CD4-positive, alpha-beta T cell treated with Interleukin-17A for 4 hours (primary cell): ENCODE measurements at places on chromosomes 2 and 18.

DNA sequence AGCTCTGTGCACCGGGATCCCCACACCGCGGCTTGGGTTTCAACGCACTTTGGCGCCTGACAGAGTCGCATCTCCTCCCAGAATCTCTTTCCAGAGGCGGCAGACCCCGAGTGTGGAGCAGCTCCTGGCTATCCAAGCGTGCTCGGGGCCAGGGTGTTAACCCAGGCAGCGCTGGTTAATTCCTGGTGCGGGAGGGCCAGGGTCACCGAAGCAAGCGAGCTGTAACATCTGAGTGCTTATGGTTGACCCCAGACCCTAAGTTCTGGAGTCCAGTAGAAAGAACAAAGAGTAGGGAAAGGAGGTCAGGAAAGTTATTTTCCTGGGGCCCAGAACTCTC lies 566 bp upstream of the OSR1 start:
- no peak for DNase-seq

DNA sequence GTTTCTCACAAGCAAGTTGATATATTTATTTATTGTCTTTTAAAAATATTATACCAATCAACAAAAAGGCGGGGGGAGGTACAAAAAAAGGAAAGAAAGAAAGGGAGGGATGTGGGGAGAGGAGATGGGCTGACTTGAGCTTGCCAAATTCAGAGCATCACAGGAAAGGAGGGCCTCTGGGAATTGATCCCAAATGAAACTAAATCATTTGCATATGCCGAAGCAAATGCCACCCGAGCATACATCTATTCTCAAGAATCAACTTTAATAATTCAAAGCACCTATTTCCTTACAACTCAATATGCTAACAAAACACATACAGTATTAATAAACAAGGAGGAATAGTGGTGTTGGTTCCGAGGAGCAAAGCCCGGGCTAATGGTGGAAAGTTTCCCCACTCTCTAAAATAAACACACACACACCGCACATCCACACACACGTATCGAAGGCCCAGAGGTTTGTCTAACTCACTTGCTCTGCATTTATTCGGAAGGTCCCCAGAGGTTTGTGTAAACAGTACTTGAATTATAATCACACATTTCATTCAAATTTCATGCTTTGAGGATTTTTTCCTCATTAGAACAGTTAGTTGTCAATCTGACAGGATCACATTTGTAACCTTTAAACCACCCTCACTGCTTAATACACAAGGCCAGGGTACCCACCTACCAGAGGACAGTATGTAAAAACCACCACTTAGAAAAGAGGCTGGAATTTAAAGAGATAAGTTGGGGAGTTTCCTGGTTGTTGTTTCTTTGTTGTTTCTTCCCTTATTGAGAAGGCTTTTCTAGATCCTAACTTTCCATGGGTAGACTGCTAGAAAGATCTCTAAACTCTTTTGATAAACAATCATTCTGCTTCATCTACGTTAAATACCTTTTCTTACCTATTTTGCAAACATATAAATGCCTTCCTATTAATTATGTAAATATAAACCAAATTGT lies 264.7 kb downstream of the TCF4 start:
- DNase-seq = no peak

DNA sequence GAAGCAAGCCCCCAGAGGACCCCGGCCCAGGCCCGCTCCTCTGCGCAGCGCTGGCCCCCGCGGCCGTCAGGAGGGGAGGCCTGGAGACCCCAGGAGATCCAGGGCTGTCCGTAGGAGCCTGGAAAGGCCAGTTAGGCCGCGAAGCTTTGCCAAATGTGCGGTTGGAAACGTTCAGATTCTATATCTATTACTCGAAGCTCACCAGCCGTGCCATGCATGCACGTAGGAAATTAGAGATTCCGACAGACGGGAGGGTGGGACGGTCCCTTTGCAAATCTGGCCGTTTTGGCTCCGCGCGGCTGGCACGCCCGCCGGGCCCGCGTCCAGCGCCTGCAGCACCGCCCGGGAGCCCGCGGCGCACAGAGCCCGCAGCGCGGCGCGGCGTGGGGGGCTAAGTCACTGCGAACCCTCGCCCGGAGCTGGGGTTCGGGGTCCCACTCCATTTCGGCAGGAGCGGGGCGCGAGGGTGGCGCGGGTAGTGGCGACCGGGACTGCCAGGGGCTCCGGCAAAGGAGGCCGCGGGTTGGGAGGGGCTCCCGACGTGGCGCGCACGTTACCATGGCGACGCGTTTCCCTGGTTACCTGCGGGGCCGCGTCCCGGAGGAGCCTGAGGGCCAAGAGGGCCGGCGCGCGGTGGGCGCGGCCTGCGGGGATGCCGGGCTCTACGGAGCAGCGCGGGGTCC lies 488.6 kb upstream of the SMIM21 start:
- DNase-seq = no peak

DNA sequence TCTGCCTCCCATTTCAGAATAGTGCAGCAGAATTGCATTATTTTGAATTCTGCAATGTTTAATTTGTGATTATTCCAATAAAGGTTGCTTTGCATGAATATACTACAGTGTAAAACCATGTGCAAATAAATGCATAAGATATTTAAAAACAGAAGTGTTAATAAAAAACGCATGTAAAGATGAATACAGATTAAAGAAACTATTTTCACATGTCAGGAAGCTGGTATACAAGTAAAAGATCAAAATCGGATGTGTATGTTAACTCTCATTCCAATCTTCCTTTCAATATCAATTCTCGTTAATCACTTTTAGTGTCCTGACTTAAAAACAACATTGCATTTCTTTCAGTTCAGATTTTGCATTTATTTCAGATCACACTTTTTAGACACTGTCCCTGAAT lies 3.1 kb downstream of the MCEE start:
- DNase-seq = no peak

DNA sequence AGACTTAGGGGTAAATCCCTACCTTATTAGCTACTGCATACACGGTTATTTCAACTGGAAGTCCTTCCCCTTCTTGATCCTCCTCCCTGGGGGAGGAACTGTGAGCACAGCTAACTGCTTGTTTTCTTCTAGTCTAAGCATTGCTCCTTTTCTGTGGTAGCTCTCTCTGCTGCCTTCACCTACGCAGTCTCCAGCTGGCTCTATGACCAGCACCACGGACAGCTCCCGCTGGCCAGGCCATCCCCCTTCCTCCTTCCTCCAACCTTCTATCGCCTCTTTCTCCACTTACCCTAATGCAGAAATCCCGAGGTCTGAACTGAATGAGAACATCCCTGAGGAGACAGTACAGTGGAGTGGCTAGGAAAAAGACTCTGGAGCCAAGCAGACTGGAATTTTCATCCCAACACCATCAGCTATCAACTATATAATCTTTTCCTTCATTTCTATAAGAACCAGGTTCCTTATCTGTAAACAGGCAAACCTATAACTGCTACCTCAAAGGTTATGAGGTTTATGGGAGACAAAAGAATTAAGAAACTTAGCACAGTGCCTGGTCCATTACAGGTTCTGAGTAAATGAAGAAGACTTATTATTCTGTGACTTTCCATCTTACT lies 4.7 kb upstream of the CFAP65 start:
- peak; percentile 27 for DNase-seq

DNA sequence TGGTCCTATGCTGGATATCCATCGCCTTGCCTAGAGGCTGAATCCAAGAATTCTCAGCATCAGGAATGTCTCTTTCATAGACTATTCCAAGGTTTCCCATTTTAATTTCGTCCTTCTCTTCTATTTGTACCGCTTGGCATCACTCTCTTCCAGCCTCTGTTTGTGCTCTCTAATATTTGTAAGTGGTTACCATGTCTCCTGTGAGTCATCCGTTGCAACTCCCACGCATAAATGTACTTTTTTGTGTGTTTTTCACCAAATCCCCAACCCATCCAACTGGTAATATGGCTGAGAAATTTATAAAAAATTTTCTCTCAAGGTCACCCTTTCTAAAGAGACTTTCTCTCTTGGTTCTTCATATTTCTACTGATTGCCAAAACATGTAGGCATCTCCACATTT lies 21.8 kb downstream of the COLEC12 start:
- DNase-seq = no peak

DNA sequence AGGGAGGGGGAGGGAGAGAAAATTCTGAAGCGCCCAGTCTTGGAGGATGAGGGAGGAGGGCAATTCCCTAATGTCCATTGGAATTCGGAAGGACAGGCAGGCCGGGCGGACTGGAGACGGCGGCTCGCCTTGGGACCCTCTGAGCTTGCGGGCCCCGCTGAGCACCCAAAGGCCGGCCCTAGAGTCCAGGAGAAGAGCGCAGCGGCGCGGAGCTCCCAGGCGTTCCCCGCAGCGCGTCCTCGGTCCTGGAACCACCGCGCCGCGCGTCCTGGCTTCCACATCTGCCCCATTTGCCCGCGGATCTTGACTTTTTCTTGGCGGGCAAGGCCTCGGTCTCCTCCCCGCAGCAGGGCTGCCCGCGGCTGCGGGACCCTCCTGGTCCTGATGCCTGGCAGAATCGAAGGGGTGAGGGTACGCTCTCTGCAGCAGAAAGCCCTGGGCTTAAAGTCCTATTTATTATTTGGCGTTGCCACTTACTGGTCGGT lies 675 bp upstream of the MLPH start:
- no peak for DNase-seq

DNA sequence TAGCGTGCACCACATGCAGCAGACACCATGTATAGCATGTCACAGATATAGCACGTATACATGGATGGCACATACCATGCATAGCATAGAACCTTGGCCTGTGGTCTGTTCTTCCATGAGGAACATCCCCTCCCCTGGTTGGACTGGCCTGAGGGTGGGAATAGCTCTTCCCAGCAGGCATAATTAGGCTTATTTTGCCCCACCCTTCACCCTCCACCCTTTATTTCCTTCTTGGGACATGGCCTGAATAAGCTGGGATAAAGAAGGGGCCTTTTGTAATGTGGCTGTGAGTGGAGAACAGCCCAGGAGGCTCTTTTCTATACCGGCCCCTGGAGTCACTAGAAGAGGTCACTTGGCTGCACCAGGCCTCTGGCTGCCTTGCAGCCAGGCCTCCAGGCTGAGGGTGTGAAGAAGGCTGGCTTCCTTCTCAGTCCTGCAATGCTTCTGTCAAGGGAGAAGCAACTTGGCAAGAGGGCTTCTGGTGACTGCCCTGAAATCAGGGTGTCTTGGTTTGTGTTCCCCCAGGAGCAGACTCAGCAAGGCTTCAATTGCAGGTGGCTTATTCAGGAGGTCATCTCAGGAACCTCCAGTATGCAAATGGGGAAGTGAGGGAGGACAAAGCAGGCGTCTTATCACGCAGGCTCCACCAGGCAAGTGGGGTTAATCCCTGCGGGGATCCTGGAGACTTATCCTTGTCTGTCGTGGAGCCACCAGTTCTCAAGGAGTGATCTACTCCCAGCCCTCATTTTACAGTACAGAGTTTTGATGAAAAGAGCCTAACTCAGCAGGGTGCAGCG lies 68.2 kb downstream of the HS6ST1 start:
- DNase-seq = no peak

- no peak for DNase-seq
These were observed 426.5 kb downstream of the SLC4A3 start for GRCh38 chr2:220053919-220054318.

GRCh38 chr2:64000630-64001381 lies 18.4 kb downstream of the VPS54 start:
- no peak for DNase-seq

GRCh38 chr2:7987992-7988391 lies 693.9 kb upstream of the ID2 start:
- DNase-seq = no peak

- no peak for DNase-seq
These were observed 31.8 kb downstream of the GRB14 start for GRCh38 chr2:164589522-164589921.

GRCh38 chr2:80947601-80948130 lies 643.1 kb upstream of the LRRTM1 start:
- no peak for DNase-seq

- DNase-seq = no peak
These were observed 46.2 kb downstream of the PPP4R1 start for GRCh38 chr18:9568186-9568585.

DNA sequence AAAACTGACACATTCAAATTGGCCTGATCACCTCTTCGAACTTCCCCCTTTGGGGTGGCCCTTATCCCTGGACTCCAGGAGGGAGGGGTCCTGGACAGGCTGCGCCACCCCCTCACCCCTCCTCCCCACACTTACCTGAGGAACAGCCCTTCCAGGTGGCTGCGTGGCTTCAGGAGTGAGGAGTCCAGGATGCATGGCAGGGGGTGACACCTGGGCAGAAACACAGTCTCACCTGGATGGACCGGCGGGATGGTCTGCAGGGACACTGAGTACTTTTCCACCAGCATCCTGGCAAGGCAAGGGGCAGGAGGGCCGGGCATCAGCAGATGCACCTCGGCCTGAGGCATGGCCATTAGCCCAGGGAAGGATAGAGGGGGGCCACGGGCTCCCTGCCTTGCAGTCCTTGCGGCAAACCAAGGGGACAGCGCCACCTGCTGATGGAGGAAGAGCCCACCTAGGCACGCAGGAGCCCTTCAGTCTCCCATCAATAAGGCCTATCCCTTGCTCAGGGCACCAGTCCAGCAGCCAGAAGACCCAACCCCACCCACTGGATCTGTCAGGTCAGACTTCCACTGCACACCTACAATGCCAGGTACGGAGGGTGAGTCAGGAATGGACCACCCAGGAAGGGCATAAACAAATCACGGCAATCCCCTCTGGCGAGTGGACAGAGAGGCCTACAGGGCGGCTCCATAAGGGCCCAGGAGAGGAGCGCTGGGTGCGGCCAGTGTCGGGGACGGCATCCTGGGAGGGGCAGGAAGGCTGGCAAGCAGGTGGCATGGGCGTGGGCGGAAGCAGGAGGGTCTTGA lies 26.0 kb downstream of the FAM178B start:
- peak; percentile 92 for DNase-seq

- DNase-seq = no peak
These were observed 3.4 kb upstream of the TMEM182 start for GRCh38 chr2:102758439-102758838.

- no peak for DNase-seq
These were observed 5.7 kb downstream of the ROCK1 start for GRCh38 chr18:21105936-21106335.

GRCh38 chr2:43075054-43075593 lies 151.3 kb downstream of the ZFP36L2 start:
- no peak for DNase-seq

DNA sequence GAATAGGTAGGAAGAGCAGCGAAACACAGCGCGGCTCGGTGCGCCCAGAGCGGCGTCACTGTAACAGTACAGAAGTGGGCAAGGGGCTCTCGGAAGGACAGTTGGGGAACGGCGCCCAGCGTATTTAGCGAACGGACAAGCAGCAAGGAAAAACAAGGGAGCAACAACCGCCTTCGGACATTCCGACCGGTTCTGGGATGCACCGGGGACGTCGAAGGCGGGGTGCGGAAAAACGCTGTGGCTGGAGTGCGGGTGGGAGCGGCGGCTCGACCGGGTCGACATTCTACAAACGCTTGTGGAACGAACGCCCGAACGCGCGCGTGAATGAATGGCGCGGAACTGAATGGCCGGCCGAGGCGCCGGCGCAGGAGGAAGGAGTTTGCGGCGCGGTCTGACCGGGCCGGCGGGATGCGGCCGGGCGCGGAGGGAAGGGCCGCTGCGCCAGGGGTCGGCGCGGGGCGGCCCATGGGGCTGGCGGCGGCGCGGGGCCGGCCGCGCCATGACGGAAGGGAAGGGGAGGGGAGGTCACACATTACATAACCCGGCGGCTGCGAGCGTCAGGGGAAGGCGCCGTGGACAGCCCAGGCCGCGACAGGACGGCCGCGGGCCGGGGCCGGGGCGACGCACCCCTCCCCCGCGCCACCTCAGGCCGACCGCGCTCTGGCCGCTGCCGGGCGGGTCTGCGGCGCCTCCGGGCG lies 605 bp downstream of the REV1 start:
- DNase-seq = peak; percentile 64
